Amniotic epithelial cell (primary cell): ENCODE measurements at places on chromosomes 7 and 10.

GRCh38 chr10:23199768-23200511, 7.8 kb downstream of the PTF1A start:
- DNase-seq, result no peak

- DNase-seq, result no peak
Observed at GRCh38 chr10:78565841-78566240, 502.9 kb upstream of the ZMIZ1 start.

GRCh38 chr7:38311329-38311937, 38.0 kb upstream of the TARP start:
- DNase-seq, result no peak

GRCh38 chr7:82676777-82677463, 233.3 kb upstream of the CACNA2D1 start:
- no peak for DNase-seq

DNA sequence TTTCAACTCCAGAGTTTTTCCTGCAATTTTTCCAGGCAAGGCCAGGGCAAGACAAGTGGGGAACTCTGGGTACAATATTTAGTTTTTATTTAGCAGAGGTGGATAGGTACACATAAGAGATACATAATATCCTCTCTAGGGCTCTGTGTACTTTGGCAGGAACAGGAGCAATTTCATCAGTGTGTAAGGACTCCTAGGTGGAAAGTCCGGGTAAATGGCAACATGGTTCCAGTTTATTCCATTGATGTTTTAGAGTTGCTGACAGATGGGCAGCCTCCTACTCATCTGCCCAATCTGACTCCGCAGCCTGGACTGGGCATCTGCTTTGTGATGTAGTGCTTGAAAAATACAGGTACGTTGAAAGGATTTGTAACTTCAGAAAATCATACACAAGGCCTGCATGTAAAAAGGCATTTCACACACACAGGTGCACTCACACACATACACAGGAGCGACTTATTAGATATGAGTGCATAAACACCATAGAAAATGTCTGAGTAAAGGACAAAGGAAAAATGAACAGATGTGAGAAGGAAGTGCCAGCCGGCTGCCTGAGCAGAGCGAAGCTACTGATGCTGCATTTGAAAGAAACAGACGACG, 5.7 kb downstream of the PON1 start:
- no peak for DNase-seq

- no peak for DNase-seq
Observed at GRCh38 chr7:10919923-10920322, 53.7 kb upstream of the PHF14 start.

DNA sequence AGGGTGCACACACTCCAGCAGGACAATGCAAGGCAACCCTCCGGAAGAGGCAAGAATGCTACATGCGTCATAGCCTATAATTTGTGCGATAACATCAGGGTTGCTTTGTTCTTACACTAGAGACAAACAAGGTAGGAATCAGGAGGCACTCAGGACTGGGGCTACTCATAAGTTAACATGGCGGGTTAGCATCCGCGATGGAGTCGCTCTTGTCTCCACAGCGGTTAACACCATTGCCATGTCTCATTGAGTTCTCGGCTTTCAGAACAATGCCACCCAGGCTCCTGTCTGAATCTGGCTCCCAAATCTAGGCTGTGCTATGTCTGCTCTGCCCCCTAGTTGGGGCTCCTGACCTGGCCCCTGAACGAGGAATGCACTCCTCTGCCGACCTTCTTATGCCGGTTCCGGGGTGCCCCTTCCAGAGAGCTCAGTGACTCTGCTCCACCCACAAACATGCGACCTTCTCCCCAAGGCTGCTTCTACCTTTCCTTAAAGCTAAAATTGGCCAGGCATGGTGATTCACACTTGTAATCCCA, 24.9 kb upstream of the SLF2 start:
- no peak for DNase-seq

DNA sequence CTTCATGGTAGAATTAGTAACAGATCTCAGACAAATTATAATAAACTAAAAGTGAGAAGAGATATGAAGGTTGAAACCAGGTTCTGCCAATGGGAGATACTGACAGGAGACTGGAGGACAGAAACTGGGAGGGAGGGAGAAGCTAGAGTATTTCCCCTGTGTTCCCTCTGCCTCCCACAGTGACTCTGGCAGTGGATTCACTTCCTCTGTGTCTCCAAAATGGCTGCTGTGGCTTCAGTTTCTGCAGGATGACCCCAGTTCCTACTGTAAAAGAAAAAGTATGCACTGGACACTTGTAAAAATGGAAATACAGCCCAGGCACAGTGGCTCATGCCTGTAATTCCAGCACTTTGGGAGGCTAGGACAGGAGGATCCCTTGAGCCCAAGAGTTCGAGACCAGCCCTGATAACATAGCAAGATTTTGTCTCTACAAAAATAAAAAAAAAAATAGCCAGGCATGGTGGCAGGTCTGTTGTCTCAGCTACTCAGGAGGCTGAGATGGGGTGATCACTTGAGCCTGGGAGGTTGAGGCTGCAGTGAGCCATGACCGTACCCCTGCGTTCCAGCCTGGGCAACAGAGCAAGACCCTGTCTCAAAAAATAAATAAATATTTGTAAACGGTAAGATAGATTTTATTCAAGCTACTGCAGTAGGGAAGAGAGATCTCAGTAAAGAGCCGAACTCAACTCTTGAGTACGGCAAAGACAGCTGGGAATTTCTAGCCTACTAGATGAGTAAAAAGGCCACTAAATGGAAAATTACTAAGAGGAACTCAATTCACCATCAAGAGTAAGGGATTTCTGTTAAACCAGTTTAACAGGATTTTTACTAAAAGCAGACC, 156.6 kb upstream of the TRIM24 start:
- no peak for DNase-seq

DNA sequence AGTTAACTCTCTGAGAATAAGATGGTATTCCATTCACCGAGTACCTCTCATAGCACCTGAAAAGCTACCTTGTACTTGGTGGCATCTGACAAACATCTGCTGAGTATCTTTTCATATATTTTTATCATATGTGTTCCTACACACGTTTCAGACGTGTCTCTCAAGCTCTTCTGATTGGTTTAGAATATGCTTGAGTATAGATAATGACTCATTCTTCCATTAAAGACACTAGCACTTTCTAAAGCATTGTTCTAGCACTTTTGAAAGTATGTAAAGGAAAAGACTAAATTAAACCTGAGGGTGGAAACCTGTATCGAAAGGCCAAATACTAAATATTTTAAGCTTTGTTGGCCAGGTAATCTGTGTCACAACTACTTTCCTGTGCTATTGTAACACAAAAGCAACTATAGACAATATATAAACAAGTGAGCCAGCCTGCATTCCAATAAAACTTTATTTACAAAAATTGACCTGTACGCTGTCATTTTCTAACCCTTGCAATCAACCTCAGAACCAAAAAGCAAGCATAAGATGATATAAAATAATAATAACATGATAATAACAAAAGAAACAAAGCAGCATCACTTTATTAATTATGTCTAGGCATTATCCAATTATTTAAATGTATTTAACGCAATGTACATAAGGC, 95.3 kb downstream of the DGKI start:
- no peak for DNase-seq

DNA sequence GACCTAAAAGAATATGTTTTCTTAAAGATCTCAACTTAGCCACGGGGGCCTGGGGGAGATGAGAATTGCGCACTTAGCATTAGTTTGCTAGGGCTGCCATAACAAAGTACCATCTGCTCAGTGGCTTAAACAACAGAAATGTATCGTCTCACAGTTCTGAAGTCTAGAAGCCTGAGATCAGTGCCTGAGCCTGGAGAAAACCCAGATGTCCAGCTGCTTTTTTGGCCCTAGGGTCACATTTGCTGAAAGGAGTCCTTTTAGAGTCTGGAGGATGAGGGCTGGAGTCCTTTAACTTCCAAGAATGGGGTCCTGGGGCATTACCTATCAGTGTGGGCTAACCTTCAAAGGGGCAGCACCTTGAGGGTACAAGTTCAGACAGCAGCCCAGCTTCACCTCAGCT, 48.2 kb downstream of the SMURF1 start:
- no peak for DNase-seq

GRCh38 chr7:18505870-18506460, 10.4 kb downstream of the HDAC9 start:
- DNase-seq, result peak; percentile 24

- DNase-seq, result no peak
Observed at GRCh38 chr10:18261063-18261610, 120.9 kb downstream of the CACNB2 start.

GRCh38 chr10:44186150-44186549, 198.7 kb downstream of the CXCL12 start:
- DNase-seq, result no peak

DNA sequence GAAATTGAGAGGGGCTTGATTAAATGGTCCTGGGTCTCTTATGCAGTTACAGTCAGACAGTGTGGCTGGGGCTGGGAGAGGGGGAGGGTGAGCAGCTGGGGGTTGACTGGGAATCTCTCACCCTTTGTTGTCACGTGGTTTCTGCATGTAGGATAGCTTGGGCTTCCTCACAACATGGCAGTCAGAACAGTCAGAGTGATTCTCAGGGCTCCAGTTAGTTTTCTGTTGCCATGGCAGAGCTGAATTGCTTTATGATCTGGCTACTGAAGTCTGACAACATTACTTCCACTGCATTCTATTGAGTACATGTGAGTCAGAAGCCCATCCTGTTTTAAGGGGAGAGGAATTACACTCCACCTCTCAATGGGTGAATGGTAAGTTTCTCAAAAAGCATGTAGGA, 102.7 kb downstream of the WDR11 start:
- DNase-seq, result no peak

- DNase-seq, result no peak
Observed at GRCh38 chr7:120723465-120724385, 134.2 kb downstream of the TSPAN12 start.

DNA sequence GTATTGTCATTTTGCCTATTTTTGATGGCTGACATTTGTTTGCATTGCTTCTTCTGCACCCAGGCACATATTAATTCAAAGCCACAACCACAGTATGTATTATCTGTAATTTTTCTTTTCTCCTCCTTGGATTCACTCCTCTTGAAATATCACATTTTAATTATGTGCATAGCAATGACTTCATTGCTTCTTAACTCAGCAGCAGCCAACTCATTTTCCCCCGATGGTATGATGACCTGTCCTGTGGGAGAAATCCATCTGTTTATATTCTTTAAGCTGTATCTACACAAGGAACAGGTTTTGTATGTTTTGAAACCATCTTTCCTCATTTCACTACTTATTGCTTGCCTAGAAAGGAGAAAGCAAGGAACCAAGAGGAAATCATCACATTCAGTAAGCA, 588.8 kb downstream of the INHBA start:
- DNase-seq, result peak; percentile 22

DNA sequence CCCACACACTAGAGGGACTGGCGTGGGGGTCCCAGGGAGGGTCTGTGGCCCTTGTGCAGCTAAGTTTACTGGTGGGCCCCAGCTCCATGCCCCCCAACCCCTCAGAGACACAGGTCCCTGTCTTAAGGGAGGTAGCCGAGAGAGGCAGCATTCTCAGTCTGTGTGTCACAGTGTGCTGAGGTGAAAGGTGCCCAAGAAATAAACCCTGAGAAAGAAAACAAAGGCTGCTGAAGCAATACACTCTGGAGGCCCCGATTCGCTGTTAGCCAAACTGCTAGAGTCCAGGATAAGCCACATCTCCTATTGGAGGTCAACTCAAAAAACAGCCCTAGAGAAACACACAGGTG, 28.6 kb upstream of the NDST2 start:
- no peak for DNase-seq

GRCh38 chr7:29940199-29940598, 49.4 kb downstream of the SCRN1 start:
- peak; percentile 23 for DNase-seq

DNA sequence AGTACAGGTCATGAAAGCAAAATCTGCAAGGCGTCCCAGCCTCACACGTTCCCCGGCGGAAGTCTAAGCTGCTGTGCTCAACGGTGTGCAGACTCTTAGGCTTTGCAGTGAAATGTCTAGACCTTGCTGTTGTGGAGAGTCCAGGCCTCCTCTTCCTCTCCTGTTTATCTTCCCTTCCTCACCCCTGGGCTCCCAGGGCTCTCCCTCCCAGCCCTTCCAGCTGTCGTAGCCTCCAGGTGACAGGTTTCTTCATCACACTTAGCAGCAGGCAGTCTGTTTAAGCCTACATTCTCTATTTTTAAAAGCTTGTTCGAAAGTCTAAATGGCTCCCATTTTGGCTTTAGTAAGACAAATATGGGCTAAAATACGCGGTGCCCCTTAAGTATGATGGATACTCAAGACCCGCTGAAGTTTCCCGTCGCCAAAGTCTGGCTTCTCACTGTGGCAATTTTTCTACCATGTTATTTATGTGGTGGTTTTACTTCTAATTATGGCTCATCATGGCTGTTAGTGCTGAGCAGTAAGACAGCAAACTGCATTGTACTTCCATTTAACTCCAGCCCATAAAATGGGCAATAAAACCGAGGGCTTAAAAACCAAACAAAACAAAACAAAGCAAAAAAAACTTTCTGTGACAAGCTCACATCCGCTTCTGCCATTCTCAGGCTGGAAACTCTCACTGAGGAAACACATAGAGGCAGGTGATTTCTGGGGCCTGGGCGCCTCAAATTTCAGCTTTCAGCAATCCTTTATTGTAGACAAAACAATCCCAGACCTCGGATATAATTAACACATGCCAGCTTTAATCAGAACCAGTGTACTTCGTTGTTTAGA, 243.2 kb downstream of the SNX10 start:
- DNase-seq, result no peak
